ENCODE measurements at places on chromosomes 3 and 15. TPM values are rescaled to one million over a fixed set of nuclear protein-coding genes. Genes with fewer than 3 reads are reported as not detected.
A peak's percentile ranks its signal among the peaks of the same experiment; 100 is the strongest.

The SH3GL3 gene
- total RNA-seq = not detected

The SNX22 gene
- not detected for total RNA-seq

DNA sequence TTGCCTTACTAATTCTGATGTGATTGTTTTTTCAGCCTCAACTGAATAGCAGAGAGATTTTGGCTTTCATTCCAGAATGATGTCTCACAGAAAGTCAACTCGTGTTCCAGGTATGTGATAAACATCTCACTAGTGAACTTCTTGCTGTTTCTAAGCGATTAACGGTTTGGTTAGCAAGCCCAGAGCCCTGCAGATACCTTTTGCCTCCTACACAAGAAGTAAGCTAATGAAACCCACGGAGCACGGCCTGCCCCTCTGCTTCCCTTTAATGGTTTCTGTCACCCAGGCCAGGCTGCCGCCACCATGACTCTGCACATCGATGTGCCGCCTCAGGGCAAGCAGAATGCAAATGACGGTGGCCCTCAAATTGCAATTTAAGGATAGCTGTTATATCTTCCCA is 155.9 kb upstream of the ICE2 start:
- peak; percentile 43 for DNase-seq

GRCh38 chr3:150238048-150238802 is 169.9 kb upstream of the TSC22D2 start:
- no peak for DNase-seq

DNA sequence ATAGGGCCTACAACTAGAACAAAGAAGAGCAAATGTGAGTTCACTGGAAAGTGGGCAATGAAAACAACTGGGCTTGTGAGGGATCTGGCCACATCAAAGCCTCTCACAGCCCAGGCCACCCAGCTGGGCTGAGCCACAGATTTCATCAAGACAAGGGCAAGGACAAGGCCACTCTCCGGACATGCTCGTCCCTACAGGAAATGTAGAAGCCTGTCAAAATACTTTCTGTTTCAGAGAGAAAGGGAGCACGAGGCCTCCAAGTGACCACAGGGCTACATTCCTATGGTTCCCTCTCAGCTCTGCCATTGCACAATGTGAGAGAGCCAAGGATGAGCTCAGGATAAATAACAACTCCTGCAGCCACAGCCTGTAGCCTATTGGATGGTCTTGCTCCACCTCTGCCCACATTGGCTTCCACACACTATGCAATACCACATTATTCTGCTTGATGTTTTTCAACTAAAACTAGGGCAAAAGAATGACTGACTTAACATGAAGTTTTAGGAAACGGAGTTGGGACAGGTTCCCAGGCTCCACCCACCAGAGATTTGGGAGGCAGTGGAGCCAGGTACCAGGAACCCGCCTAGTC is 12.1 kb downstream of the TBC1D2B start:
- DNase-seq = peak; percentile 66
